ENCODE measurements at places on chromosomes 3 and 15.
A peak's percentile ranks its signal among the peaks of the same experiment; 100 is the strongest.

DNA sequence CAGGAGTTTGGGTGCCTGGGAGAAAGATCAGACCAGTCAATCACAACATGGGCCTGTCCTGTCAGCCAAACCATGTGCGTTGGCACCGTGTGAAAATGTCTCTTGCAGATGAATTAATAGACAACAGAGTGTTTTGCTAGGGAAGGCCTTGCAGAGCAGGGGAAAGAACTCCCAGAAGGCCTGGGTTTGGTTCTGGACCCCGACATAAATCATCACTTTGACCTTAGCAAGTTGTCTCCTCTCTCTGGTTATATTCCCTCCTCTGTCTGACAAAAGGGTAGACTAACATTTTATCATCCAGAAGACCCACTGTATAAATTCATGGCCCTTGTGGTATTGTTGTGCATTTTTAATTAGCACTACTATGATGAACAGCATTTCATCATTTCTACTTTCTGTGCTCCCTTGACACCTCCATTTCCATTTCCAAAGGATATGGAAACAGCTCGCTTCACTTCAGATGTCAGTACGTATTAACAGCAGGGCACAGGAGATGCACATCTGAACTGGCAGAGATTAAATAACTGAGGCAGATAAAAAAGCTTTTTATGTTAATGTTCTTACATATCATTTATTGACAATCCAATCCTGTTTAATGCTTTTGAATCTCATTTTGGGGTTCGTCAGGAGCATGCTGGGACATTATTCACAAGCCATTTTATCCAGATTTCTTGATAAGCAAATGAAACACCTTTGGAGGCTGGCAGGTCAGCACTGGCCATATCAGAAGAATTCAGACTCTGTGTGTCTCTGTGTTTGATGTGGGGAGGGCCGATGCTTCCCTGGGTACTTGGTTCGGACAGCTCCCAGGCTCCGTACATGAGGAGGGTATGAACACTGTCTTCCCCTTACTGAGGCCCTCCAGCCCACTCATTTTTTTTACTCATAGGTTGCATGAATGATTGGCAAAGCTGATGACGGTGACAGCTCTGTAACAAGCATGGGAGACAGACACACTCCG is 28.2 kb upstream of the IL12A start:
- no peak for DNase-seq

- no peak for DNase-seq
Observed at GRCh38 chr3:132205609-132206008, 111.6 kb upstream of the ACP3 start.

- no peak for DNase-seq
Observed at GRCh38 chr15:71390096-71390495, 274.8 kb downstream of the THSD4 start.

DNA sequence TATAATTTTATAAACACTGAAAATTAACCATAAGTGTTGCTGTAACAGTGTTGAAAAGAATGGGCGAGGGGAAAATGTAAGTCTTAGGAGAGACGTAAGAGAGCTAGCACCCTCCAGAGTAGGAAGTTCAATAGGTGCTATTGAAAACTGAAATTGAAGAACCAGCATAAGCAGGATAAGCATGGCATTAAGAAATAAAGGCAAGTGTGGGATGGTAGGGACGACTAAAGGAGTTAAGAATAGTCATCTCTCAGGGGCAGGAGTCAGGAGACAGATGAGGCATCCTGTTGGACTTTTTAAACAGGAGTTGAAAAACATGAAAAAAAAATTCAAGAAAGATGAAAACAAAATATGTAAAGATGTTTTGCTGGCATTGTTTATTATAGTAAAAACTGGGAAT is 43.5 kb downstream of the ABHD2 start:
- no peak for DNase-seq

GRCh38 chr3:107412376-107412775 is 35.1 kb downstream of the CCDC54 start:
- no peak for DNase-seq

GRCh38 chr3:179969525-179969924 is 67.2 kb downstream of the PEX5L start:
- peak; percentile 81 for DNase-seq

DNA sequence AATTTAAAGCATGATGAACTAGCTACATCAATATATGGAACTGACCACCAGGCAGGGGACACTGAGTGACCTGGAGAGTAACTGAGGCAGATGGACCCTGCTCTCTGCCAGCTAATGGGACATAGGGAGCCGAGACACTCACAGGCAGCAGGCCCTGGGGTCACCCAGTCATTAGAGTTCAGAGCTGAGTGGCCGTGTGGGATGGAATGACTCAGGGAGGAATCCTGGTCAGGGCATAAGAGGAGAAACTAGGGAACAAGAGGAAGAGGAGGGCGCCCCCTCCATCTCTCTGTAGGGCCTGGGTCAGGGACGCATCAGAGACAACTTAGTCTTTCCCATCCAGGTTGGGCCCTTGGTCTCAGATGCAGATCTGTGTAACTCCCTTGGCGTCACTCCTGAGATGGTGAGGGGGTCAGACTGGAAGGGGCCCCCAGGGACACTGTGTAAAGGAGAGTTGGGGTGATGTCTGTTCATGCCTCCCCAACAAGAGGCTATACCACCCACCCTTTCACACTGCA is 39.8 kb downstream of the CCDC12 start:
- DNase-seq, result no peak

Data from NCI-H69 (cell line).